ENCODE measurements at places on chromosomes 7 and 10.

DNA sequence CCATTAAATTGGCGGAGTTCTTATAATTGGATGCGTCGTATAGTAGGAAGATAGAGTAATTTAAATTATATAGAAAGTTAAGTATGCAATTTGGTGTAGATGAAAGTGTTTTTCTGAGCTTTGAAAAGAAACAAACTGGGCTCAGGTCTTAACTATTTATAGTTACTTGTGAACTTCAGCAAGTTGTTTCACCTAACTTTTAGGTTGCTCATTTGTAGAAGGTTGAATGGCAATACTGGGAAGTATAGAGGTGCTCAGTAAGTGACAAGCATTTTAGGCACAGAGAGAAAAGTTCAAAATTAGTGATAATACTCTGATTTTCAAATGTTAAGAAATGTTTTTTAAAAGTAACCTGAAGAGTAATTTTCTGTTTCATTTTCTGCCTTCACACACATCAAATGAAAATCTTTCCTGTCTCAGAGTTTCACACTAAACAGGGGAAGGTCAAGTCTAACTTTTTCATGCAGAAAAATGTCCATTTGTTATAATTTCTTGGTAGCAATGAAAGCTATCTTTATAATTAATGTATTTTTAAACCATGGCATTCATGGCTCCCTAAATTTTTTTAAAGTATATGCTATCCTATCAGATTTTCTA lies 146.5 kb downstream of the PHF14 start:
- DNase-seq, result no peak

DNA sequence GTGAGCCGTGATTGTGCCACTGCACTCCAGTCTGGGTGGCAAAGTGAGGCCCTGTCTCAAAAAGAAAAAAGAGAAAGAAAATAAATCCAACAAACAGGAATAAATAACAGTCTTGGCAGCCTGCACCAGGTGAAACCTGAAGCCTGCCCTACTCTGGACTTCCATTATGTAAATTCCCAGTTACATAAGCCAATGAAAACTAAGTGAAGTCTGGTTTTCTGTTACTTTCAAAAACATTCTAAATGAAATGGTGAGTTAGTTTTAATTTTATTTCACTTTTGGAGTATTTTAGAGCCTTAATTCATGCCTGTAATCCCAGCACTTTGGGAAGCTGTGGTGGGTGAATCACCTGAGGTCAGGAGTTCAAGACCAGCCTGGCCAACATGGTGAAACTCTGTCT lies 22.5 kb upstream of the HIBADH start:
- no peak for DNase-seq

GRCh38 chr7:1975179-1975578 lies 257.6 kb downstream of the MAD1L1 start:
- no peak for DNase-seq

- DNase-seq, result peak; percentile 39
These were observed 56.1 kb downstream of the ZRANB1 start for GRCh38 chr10:124997771-124998623.

DNA sequence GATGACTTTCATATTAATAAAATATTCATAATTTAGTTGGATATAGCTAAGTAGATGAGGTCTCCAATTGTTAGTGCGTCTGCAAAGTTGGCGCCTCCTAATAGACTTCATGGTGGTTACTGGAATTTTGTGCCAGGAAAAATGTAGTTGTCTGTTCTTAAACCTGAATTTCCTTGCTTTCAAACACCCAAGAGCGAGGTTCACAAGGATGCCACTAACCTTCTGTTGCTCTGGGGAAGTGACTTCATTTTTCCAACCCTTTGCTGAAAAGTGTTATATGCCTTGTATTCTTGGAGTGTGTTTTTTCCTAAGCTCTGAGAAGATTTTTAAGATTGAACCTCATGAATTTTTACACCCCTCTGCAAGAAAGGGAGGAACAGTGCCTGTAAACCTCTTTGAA lies 98.9 kb upstream of the GLCCI1 start:
- no peak for DNase-seq

- DNase-seq, result no peak
These were observed 52.5 kb downstream of the SCRN1 start for GRCh38 chr7:29937132-29937531.

DNA sequence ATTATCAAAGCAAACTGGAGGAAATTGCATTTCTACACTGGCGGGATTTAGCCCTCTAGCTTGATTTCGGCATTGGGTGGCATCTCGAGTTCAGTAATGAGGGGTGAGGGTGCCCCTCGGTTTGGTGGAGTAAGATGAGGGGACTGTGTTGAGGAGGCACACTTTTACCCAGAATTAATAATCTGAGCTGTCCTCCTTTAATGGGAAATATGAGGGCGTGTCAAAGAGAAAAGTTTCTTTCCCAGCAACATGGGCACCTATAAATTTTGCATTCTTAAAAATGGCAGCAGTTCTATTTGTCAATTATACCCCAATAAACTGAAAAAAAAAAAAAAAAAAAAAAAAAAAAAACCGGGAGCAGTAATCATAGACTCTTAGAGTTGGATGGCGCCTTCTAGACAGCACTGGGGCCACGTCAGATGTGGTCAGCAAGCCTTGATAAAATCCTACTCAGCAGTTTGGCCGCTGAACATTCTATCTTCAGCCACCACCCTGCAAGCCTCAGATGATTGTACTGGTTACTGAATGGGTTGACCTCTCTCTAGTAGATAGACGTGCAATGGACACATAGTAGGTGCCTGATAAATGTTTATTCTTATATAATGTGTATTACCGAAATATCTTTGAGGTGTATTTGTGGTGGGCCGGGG lies 931 bp downstream of the PAPSS2 start:
- no peak for DNase-seq

- DNase-seq, result no peak
These were observed 310.2 kb downstream of the FGFR2 start for GRCh38 chr10:121288011-121288410.

DNA sequence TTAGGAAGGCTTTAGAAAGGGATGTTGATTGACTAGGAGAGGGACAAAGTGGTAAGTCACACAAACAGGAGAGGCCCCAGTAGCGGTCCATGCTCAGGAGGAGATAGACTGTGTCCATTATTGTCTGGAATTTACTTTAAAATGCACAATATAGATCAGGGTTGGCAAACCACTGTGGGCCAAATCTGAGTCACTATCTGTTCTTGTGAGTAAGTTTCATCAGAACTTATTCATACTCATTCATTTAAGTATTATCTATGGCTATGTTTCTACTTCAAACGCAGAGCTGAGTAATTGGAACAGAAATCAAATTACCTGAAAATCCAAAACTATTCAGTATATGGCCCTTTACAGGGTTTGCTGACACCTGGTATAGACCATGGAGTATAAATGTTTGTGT lies 166.5 kb downstream of the COL28A1 start:
- no peak for DNase-seq

DNA sequence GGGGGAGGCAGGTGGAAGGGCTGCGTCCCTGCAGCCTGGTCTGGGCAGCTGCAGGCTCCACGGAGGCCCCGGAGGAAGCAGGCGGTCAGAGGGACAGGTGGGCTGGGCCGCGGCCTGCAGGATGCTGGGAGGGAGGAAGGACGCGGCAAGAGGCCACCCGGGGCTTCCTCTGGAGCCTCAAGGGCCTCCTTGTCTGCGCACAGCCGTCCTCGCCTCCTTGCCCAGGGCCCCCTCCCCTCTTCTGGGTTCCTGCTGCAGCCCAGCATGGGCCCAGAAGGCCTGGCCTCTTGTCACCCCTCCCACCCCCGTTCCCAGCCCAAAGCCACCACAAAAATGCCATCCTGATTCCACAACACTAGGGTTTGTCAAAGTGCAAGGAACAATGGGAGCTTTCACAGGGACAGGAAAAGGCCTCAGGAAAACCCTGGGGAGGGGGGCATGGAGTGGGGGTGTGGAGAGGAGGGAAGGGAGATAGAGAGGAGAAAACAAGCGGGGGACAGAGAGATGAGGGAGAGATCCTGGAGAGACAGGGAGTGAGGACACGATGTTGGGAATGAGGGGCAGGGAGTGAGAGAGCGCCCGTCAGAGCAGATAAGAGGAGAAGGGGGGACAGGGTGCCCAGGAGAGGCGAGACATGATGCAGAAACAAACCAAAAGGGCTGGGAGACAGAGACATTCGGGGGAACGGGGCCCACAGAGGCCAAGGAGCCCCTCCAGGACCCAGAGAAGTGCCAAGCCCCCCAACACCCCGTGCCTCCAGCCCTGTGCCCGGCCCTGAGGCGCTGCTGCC lies 41.8 kb downstream of the ZCCHC24 start:
- DNase-seq, result peak; percentile 86

GRCh38 chr10:109912335-109913281 lies 10.7 kb downstream of the XPNPEP1 start:
- DNase-seq, result no peak

GRCh38 chr10:118108194-118109026 lies 61.7 kb upstream of the RAB11FIP2 start:
- DNase-seq, result no peak
